ENCODE measurements at places on chromosomes 13 and 19.
A peak's percentile ranks its signal among the peaks of the same experiment; 100 is the strongest.

DNA sequence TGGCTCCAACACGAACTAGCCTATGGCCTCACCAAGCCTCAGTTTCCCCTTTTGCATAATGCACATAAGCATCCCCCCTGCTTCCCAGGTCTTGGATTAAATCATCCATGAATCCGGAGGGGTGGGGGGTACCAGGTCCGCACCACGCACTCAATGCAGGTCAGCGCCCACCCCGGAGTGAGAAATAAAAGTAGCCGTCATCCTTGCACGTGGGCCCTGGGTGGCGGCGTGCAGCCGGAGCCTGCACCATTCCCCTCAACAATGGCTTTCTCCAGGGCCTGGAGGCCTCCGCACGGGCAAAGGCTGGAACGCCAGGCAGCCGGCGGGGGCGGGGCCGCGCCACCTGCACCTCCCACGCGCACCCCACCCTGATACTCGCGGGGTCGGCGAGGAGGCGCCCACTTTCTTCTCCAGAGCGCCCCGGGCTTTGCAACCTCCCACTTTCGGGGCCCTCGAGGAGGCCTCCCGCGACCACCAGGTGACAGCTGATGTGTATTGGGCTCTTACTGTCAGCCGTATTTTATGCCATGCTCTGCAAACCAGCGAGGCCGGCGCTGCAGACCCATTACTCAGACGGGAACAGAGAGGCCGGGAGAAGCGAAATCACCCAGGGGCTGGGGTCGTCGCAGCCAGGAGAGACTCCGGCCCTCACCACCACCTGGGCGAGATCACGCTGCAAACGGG is 767 bp upstream of the GADD45B start:
- DNase-seq, result no peak

DNA sequence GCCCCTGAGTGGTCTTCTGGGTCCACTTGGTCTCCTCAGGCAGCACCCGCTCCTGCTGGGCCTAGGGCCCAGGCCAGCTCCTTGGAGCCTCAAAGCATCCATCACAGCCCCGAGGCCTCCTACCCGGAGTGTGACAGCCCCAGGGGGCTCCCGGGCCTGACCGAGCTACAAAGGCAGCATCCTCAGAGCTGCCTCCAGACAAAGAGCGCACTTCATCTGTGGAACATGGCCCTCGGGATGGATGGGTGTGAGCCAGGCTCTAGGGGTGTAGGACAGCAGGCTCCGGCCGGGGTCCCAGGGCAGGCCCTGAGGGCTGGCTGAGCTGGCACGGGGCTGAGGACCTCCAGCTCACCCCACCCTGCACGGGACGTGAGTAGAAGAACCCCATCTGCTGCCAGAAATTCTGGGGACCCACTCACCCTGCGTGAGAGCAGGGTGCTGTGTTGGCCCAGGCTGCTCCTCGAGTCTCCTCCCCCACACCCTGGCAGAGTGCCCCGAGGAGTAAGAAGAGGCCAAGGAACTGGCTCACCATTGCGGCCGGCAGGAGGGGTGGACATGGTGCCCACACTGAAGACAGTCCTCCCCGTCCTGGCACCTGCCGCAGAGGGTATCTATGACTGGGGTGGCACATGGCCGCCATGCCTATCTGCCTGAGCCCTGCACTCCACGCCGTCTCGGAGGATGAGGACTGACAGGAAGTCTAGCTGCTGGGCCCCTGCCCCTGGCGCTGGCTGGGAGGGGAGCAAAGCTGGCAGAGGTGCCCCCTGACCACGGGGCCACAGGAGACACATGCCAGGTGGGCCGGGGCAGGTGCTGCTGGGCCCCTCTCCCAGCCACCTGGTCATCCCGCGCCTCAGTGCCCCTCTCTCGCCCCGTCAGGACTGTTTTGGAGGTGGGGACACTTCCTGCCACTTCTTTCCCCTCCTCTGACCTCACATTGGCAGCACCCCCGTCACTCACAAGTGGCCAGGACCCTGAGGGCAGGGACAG is 22.3 kb downstream of the CEBPG start:
- no peak for DNase-seq

GRCh38 chr19:7326105-7326877 is 22.4 kb upstream of the ARHGEF18 start:
- DNase-seq, result no peak

DNA sequence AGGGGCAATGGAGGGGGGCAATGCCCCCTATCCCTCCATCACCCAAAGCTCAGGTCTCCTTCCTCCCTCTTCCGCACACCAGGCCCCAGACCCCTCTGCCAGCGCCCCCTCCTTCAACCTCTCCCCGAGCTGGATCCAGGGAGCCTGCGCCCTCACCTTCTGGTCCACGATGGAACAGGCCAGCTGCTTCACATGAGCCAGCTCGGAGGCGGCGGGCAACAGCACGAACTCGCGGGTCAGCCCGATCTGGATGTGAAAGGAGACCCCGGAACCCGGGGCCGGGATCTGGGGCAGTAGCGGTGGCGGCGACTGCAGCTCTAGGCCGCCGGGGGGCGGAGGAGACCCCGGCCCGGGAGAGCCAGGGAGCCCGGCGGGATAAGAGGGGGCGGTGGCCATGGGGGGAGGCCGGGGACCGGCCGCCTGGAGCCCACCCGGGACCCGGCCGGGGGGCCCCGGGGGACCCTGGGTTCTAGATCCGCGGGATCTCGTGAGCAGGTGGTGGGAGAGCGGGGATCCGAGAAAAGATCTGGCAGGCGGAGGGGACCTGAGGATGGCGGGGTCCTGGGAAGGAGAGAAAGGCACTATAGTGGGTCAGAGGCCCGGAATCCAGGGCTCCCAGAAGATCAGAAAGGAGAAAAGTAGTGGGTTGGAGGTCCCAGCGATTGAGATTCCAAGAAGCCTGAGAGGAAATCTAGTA is 791 bp downstream of the PRKD2 start:
- DNase-seq, result no peak

DNA sequence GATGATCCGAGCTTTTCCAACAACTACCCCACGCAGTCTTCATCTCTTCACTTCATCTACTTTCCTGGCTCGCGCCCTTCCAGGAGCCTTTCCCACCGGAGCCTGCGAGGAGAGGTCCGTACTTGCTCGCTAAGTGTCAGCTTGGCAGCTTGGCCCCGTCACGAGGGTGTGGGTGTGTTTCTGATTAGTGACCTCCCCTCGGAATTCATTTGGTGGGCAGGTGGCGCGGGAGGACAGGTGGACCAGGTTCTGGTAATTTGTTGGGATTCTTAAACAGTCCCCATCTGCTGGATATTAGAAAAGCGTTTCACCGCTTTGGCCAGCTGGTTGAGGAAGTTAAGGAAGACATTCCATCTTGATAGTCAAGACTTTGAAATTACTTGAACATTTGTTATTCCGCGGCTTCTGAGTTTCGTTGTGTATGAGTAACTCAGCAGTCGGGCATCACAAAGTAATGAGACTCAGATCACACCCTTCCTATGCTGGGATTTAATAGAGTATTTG is 515 bp downstream of the UFM1 start:
- peak; percentile 75 for DNase-seq

DNA sequence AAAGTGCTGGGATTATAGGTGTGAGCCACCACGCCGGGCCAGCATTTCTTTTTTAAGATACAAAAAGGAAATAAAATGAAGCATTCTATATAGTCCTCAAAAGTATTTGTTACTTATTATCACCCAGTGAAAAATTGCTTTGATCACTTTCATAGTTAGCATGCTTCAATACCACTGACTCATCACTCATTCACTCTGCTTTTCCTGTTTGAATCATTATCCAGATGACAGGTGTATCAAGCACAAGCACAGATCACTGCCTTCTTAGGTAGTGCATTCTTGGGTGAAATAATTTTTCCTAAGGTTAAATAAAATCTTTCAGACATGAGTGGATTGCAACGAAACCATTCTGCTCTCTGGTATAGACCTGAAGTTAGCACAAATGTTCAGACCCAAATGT is 35.8 kb upstream of the SPART start:
- no peak for DNase-seq

GRCh38 chr19:53463263-53463662 is 4.3 kb upstream of the ZNF813 start:
- no peak for DNase-seq

DNA sequence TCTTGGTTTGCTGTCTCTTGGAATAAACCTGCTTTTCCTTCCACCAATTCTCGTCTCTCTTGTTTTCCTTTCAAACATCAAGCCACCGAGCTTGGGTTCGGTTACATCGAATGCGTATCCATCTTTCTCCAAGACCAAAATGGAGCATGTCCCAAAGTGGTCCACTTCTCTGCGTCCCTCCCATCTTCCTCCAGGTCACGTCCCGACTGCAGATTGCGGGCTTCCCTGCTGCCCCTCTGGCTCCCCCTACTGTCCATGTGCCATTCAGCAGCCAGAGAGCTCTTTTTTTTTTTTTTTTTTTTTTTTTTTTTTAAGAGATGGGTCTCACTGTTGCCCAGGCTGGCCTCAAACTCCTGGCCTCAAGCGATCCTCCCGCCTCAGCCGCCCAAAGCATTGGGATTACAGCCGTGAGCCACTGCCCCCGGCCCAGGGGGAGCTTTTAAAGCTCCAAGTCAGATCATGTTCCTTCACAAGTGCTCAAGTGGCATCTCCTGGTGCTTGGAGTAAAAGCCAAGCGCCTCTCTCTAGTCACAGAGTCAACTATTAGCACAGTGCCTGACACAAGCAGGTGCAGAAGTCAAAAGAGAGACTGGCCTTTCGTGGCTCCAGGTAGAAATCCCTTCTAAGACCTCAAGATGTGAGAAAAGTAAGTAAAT is 10.0 kb downstream of the COL5A3 start:
- peak; percentile 77 for DNase-seq

- DNase-seq, result no peak
Observed at GRCh38 chr19:41356984-41357739, 3.4 kb upstream of the TGFB1 start.

GRCh38 chr19:7263066-7263465 is 31.1 kb downstream of the INSR start:
- DNase-seq, result no peak
